Effector memory CD4-positive, alpha-beta T cell (primary cell): ENCODE measurements at places on chromosomes 4 and X.

GRCh38 chrX:112571388-112571787, 108.3 kb downstream of the LHFPL1 start:
- H3K4me1 ChIP-seq, result no peaks in the 10 kb centered on the region
- no peak for DNase-seq
- no peaks in the 10 kb centered on the region for H3K27me3 ChIP-seq
- H3K27ac ChIP-seq, result no peak overlapping the region
- H3K36me3 ChIP-seq, result no peaks in the 10 kb centered on the region

GRCh38 chr4:37400241-37400881, 155.8 kb downstream of the NWD2 start:
- H3K36me3 ChIP-seq, result no peaks in the 10 kb centered on the region
- no peak overlapping the region for H3K4me3 ChIP-seq
- no peaks in the 10 kb centered on the region for H3K4me1 ChIP-seq
- H3K27me3 ChIP-seq, result no peaks in the 10 kb centered on the region
- no peak overlapping the region for H3K27ac ChIP-seq

DNA sequence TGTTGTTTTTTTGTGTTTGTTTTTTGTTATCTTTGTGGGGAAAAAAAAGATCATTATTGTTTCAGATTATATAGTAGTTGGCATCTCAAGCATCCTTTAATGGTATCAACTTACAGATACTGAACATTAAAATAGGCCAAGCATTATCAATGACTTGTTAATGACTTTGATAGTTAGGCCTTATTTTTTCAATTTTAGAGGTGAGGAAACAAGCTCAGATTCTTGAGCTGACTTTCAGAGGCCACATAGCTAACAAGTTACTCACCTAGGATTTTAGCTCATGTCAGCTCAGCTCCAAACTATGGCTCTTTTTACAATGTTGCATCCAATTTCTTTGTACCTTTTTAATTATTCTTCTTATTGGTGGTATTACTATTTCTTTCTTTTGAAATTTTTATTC, 471 bp upstream of the PLAC8 start:
- peak overlapping the region; percentile 71 for H3K27ac ChIP-seq
- peak overlapping the region; percentile 60 for H3K4me3 ChIP-seq
- H3K36me3 ChIP-seq, result no peaks in the 10 kb centered on the region
- H3K27me3 ChIP-seq, result no peaks in the 10 kb centered on the region
- peaks cover 24% of the 10 kb centered on the region for H3K4me1 ChIP-seq
- no peak for DNase-seq

- H3K27ac ChIP-seq, result no peak overlapping the region
- DNase-seq, result no peak
- no peaks in the 10 kb centered on the region for H3K4me1 ChIP-seq
- H3K36me3 ChIP-seq, result no peaks in the 10 kb centered on the region
- H3K4me3 ChIP-seq, result no peak overlapping the region
Measured at GRCh38 chr4:121226362-121226761, 62.2 kb upstream of the TNIP3 start.

GRCh38 chr4:25890571-25891485, 23.2 kb upstream of the SMIM20 start:
- no peaks in the 10 kb centered on the region for H3K36me3 ChIP-seq
- no peaks in the 10 kb centered on the region for H3K27me3 ChIP-seq
- DNase-seq, result no peak
- H3K4me1 ChIP-seq, result no peaks in the 10 kb centered on the region
- H3K27ac ChIP-seq, result no peak overlapping the region

DNA sequence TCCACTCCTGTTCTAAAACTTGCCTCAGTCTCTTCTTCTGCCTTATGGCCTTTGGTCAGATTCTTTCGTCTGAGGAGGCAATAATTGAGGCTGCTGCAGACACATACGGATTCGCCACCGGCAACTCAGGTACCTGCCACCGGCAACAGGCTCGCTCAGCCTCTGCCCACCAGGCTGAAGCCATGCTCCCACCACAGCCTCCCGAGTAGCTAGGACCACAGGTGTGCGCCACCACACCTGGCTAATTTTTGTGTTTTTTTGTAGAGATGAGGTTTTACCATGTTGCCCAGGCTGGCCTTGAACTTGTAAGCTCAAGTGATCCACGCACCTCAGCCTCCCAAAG, 26.6 kb downstream of the TNIP2 start:
- H3K36me3 ChIP-seq, result peaks cover 35% of the 10 kb centered on the region
- H3K27me3 ChIP-seq, result no peaks in the 10 kb centered on the region
- no peak for DNase-seq
- no peak overlapping the region for H3K4me3 ChIP-seq
- H3K4me1 ChIP-seq, result no peaks in the 10 kb centered on the region
- H3K27ac ChIP-seq, result no peak overlapping the region
